Glomerular endothelial cell (primary cell): ENCODE measurements at places on chromosomes 2 and 18. TPM values are rescaled to one million over a fixed set of nuclear protein-coding genes. Genes with fewer than 3 reads are reported as not detected.

Gene PPP1R7
- 62.9 and 74.1 TPM in 2 replicates for total RNA-seq

Gene PKDCC
- total RNA-seq = 4.0 and 8.5 TPM in 2 replicates

Gene LYG2
- not detected in 2 replicates for total RNA-seq

Gene TAF4B
- total RNA-seq = 1.9 and 4.7 TPM in 2 replicates

Gene MC5R
- not detected in 2 replicates for total RNA-seq

Gene ALLC
- total RNA-seq = not detected in 2 replicates

Gene RUFY4
- total RNA-seq = not detected in 2 replicates

Gene FBXO48
- 0.19 and 0.64 TPM in 2 replicates for total RNA-seq

Gene NT5C1B
- total RNA-seq = not detected in 2 replicates

Gene ANKRD30B
- total RNA-seq = 0.70 TPM in 1 of 2 replicates, not detected in the other

Gene DLX1
- total RNA-seq = 0.34 TPM in 1 of 2 replicates, not detected in the other

Gene RESP18
- not detected in 2 replicates for total RNA-seq

Gene PTPRM
- total RNA-seq = 124 and 256 TPM in 2 replicates

Gene GATA6
- 7.0 and 18.1 TPM in 2 replicates for total RNA-seq

Gene CRYGC
- not detected in 2 replicates for total RNA-seq

Gene SNTG2
- 1.5 TPM in 1 of 2 replicates, not detected in the other for total RNA-seq

Gene ACTG2
- 1.6 TPM in 1 of 2 replicates, not detected in the other for total RNA-seq

Gene CSRNP3
- 0.44 and 0.47 TPM in 2 replicates for total RNA-seq

Gene OSR1
- 0.10 and 1.3 TPM in 2 replicates for total RNA-seq

Gene OSBPL1A
- 15.3 and 18.7 TPM in 2 replicates for total RNA-seq
